Activated T-helper 1 cell treated with Interleukin-2 at 50 U/mL for 16 hours (primary cell): ENCODE measurements at places on chromosomes 2 and 18.

- no peak for DNase-seq
These were observed 42.4 kb downstream of the KIF5C start for GRCh38 chr2:148917431-148917830.

GRCh38 chr2:39107156-39107555, 13.7 kb downstream of the SOS1 start:
- DNase-seq = no peak

- DNase-seq = no peak
These were observed 30.0 kb downstream of the IL1R2 start for GRCh38 chr2:102021779-102022178.

DNA sequence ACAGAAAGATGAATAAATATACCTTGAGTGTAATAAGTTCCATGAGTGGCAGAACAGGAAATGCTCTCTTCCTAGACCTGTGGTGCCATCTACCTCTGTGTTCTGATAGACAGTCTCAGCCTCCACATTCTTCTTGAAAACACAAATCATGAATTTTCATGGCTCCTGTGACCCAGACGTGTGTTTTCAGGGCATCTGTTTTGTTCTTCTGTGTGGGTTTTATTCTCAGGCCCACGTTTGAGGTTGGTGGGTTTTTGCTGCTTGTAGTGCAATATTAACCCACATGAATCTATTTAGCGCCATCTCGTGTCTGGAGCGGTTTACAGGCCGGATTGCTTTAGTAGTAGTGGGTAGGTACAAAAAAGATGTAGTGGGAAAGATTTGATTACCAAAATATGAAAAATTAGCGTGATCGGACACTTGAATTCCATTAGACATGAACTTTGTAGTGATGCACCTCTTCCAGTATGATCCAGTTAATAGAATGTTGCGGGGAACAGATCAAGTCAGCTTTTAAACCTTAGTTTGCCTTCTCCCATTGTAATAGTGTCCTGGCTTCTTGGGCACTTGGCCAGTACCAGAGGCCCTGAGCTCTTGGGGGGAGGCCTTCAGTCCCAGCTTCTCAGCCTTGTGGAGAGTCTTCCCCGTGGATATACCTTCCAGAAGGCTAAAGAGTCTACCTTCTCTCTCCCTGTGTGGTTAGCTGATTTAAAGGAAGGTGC, 256.5 kb downstream of the TPGS2 start:
- no peak for DNase-seq

- DNase-seq = no peak
These were observed 163.4 kb downstream of the BCL2 start for GRCh38 chr18:63155910-63156773.

DNA sequence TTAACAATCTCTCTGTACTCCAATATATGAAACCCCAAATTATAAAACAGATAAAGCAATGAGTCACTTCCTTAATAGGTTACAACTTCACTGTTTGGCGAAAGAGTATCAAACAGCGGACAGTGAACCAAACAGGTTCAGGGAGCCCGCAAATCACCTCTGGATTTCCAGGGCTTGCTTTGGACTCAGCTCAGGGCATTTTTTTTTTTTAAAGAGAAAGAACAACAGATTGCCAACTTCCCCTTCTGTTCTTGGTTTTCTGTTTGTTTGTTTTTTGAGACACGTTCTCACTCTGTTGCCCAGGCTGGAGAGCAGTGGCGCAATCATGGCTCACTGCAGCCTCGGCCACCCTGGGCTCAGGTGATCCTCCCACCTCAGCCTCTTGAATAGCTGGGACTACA, 52.7 kb downstream of the ABCB11 start:
- no peak for DNase-seq

DNA sequence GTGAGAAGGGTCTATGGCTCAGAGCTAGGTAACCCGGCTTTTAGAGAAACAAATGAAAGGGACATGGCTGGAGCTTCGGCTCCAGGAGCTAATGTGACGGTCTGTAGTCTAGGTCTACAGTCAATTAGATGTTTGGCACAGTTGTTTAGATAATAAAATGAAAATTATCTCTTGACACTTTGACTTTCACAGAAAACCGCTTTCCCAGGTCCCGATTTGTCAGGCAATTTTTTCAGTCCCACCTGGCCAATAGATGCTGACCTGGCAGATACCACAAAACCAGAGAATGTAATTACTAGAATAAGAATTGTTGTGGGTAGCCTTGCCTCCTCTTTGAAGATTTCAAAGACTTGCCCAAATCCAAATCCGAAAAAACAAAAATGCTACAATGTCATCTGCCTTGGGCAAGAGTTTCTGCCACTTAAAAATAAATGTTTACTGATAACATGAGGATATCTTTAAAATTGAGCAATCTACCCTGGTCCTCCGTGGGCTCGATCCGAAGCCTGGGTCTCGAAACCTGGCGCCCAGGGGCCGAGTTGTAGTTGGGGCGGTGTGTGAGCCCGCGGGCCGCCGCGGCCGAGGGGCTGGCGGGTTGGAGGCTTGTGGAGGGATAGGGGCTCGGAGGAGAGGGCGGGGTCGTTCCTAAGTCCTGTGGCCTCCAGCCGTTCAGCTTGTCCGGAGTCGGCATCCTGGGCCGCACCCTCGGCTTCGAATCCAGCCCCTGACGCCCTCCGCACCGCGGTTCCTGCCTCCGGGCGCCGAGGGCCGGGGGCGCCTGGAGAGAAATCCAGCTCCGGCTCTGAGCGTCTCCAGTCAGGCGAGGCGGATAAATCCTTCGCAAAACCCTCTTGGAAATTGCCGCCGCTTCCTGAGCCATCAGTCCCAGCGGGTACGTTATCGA, 2.3 kb downstream of the EMX1 start:
- no peak for DNase-seq

DNA sequence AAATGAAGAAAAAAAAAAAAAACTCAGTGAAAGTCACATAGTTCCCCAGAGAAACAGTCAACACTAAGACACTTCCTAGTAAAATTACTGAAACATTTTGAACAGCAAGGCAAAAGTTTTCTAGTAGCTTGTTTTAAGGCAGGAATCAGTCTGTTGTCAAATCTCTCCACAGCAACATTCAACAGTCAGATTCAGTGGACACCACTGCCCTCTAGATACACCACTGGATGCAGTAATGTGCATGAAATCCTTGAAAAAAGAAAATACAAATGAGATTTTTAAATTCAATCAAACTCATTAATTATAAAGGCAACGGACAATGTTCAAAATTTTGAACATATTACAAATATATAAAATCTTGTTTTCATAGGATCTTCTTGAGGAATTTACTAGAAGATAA, 46.4 kb downstream of the GRB14 start:
- DNase-seq = no peak

- no peak for DNase-seq
These were observed 76.4 kb upstream of the UXS1 start for GRCh38 chr2:106270471-106270891.

DNA sequence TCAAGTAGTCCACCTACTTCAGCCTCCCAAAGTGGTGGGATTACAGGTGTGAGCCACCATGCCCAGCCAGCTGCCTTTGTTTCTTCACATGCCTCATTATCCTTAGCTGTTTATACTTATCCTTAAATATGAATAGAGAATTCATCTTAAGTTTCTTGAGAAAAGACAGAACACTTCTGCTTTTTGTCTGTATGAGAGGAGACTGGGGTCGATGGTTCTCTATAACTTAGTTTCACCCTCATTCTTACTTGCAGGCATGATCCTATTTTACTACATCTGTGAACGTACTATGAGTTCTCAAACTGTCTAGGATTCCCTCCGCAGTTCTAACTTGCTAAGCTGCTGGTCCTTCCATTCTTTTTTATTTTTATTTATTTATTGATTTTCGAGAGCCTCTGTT, 20.4 kb downstream of the PPM1B start:
- no peak for DNase-seq

DNA sequence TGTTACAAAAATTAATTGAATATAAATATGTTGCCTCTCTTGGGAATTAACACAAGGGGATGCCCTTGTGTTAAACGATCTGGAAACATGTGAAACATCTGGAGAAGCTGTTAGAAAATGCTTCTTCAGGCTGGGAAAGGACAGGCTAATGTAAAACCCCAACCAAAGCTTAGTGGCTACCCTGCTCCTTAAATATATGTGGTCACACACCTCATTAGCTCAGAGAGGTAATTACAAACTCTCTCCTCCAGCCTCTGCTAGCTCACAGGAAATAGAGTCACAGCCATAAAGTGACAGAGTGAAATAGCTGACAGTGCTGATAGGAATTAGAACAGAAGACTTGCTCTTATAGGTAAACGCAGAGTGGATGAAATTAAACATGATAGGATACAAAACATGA, 155.9 kb downstream of the RAB3GAP1 start:
- no peak for DNase-seq

DNA sequence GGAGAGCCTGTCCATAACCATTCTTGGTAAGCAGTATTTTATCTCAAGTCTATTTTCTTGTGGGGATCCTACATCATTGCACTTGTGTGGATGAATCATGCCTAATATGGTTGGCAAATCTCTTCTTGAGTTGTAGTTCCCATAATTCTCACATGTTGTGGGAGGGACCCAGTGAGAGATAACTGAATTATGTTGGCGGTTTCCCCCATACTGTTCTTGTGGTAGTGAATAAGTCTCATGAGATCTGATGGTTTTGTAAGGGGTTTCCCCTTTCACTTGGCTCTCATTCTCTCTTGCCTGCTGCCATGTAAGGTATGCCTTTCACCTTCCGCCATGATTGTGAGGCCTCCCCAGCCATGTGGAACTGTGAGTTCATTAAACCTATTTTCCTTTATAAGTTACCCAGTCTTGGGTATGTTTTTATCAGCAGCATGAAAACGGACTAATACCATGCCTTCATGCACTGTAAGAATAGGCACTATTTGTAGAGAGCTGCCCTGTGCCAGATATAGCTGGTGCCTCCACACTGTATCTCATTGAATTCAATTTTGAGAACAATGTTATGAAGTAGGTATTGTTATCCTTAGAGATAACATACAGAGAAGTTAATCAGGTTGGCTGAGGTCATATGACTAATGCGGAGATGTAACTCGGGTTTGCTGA, 148.3 kb downstream of the PLCL1 start:
- no peak for DNase-seq

- DNase-seq = no peak
These were observed 90.2 kb downstream of the FAM161A start for GRCh38 chr2:61763605-61764034.

DNA sequence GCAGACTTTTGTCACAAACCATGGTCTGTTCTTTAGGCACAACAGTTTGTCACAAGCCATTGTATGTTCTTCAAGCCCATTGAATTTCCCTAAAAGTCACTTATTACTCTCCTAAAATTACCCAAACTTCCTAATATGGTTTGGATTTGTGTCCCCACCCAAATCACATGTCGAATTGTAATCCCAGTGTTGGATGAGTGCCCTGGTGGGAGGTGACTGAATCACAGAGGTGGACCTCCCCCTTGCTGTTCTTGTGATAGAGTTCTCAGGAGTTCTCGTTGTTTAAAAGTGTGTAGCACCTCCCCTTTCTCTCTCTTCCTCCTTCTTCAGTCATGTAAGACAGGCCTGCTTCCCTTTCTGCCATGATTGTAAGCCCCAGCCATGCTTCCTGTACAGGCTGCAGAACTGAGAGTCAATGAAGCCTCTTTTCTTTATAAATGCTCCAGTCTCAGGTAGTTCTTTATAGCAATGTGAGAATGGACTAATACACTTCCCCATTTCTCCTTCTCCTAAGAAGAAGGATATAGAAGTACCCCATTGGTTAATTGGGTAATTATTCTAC, 11.2 kb upstream of the GYPC start:
- DNase-seq = no peak

DNA sequence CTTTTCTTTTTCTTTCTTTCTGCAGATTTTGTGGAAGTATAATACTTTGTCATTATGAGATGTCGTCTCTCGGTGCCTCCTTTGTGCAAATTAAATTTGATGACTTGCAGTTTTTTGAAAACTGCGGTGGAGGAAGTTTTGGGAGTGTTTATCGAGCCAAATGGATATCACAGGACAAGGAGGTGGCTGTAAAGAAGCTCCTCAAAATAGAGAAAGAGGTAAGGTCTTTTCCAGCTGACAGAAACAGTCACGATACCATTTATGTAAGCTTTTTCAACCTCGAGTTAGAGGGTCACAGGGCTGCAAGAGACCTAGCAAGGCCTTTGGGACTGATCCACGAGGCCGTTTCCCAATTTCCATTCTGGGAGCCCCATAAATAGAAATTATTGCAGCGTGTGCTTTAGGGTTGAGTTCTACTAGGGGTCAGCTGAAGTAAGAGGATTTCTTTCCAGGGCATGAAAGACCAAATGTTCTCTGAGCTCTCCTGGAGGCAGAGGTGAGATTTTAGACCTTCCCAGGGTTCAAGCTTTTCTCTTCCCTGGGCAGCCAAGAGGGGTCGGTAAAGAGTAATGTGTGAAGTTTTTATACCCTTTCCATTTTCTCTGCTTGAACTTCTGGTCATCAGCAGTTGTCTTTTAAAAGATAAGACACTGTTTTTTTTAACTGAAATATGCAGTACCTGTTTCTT, 15.5 kb downstream of the MAP3K20 start:
- no peak for DNase-seq

DNA sequence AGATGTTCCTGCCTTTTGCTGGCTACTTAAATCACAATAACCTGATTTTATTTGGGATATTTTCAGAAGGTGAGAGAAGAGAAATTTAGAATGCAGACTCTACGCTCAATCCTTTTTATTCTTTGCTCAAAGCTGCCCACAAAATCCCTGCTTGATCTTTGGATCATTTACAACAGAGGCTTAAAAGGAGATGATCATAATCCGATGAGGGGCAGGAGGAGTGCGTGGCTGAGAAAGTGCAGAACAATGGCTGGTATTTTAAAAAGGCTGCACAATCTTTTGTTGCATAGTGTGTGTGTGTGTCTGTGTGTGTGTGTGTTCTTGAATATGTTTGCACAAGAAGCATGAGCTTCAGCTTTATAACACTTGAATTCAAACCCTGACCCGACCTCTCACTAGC, 256.3 kb upstream of the MYT1L start:
- DNase-seq = no peak

DNA sequence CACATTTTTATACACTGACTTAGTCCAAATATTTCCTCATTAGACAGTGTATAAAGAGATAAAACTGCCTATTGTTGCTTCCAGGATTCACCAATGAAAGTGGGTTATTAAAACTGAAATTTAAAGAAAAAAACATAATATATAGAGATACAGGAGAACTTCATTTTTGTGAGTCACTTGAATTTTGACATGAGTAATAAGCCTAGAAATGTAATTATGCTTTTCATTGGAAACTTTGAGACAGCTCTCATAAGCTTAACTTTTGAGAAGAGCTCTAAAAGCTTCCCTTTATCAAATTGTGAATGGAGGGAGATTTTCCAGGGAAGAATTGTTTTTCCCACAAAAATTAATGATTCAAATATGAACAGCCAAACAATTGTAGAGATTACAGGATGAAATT, 14.1 kb downstream of the DYNC2LI1 start:
- DNase-seq = no peak

GRCh38 chr2:20093263-20094141, 42.1 kb upstream of the LAPTM4A start:
- no peak for DNase-seq

DNA sequence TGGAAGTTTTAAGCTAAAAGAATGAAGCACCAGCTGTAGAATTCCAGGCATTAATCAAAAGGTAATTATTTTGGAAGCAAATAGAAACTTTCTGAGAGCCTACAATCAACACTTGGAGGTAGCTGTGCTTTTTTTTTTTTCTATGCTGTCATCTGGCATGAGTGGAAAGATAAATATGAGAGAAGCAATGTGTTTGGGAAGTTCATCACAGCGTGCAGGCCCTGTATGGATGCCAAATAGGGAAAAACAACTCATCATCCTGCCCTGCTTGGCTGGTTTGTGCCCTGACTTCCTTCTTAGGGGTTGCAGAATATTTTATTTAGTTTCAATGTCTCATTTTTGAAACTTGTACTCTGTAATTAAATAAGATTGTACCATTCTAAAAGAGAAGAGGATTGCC, 437.4 kb downstream of the PIK3C3 start:
- no peak for DNase-seq
